ENCODE measurements at places on chromosomes 4 and X.

DNA sequence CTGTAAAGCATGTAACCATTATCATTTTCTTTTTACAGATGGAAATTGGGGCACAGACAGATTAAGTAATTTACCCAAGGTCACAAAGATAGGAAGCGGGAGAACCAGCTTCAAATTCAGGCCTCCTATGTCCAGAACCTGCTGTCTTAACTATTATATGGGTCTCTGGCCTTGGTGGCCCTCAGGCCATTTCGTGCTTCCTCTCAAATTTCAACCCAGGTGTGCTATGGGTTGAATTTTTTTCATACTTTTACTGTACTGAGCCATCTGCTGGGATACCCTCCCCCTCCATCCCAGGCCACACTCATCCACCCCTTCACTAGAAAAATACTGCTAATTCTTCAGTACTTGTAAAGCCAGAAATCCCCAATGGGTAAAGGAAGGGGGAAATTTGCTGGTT, 42.3 kb downstream of the KLF3 start:
- DNase-seq: no peak

DNA sequence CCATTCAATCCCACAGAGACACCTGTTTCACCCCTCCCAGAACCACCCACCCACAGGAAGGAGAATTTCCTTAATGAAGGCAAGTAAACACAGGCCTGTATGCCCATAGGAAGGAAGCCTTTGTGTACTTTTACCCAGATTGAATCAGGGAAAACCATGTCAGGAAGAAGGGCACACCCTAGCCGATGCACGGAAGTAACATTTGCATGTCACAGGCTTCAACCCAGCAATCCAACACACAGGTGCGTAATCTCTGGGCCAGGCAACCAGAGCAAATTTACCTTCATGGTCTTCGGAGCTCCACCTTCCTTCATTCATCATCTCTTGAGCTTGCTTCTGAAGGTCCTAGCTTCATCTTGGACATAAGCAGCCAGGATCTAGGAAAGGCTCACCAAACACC, 206.3 kb downstream of the SHROOM3 start:
- no peak for DNase-seq

- no peak for DNase-seq
These were observed 7.2 kb downstream of the GTPBP6 start for GRCh38 chrX:311156-312129.

DNA sequence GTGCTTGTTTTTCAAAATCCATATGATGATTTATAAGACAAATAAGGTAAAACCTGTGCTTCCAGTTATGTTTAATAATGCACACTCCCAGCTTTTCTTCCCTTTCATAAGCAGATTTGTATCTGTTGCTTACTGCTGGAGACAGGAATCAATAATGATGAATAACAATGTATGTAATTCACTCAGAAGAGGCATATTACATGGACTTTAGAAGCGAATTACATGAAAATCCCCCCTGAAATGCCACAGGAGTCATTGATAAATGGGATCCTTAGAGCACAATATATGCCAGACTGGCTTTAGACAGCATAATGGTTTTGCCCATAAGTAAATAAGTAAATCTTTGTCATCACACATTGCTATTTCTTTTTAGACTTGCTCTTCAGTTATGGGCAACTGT, 892.3 kb downstream of the CCSER1 start:
- DNase-seq: no peak

- no peak for DNase-seq
These were observed 8.7 kb downstream of the PDE6B start for GRCh38 chr4:633976-634598.

DNA sequence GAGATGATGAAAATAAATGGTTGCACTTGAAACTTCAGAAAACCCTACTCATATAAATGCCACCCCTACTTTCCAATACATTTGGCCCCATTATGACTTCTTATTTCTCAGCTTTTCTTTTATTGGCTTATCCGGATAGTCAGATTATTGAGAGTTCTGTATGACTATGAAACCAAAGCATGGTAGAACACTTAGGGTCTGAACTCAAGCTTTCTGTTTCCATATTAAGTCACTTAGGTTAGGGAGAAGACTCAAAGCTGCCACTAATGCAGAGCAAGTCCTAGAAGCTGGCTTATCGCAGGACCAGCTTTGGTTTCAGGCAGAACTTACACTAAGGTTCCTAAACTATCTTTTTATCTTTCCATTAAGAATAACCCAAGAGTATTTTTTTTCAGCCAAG, 229.9 kb upstream of the CPEB2 start:
- no peak for DNase-seq

- no peak for DNase-seq
These were observed 92.8 kb upstream of the BMP2K start for GRCh38 chr4:78683352-78683751.

DNA sequence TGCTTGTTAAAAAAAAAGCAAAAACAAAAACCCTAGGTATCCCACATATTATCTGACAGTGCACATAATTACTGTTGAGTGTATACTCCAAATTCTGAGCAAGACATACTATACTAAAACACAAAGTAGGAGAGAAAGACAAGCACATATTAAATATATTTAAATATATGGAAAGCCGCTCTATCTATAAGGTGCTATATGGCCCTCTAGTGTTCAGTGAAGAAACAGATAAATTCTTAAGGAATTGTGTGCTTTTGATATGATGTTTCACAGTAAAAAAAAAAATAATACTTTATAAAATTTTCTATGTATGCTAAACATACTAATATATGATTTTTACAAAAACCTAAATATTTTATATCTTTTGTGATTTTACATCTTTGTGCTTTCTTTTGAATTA, 137.8 kb downstream of the FBXW7 start:
- DNase-seq: no peak

GRCh38 chrX:119359618-119360382, 39.3 kb upstream of the SLC25A43 start:
- DNase-seq: no peak

DNA sequence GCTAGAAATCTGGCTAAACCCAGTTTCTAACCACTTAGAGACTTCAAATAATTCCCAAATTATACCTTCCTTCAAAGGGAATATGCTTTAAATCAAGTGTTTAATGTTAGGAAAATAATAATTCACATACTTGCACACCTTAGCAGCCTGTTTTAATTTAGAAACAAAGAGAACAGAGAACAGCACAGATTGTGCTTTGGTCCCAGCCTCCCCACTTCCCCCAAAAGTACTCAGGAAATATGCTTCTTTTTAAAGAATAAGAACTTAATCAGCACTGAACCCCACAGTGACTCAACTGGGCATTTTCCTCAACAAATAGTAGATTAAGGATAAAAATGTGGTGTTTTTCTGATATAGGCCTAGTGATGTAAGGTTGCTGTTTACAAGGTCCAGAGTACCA, 295.8 kb downstream of the GBA3 start:
- DNase-seq: no peak

DNA sequence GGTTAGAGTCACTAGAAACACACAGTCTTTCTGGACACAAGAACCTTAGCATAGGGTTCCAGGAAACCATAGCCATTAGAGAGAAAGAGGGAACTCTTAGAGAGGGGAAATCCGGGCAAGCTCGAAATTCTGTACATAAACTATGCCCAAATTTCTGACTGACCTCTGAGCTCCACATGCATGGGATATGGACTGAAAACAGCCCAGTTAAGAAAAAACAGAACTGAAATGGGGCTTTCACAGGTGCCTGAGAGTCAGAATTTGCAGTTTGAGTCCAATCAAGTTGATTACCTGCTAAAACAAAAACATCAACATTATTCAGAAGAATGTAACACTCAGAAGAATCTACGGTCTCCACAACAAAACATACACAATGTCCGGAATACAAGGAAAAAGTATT, 13.1 kb downstream of the DCHS2 start:
- no peak for DNase-seq

DNA sequence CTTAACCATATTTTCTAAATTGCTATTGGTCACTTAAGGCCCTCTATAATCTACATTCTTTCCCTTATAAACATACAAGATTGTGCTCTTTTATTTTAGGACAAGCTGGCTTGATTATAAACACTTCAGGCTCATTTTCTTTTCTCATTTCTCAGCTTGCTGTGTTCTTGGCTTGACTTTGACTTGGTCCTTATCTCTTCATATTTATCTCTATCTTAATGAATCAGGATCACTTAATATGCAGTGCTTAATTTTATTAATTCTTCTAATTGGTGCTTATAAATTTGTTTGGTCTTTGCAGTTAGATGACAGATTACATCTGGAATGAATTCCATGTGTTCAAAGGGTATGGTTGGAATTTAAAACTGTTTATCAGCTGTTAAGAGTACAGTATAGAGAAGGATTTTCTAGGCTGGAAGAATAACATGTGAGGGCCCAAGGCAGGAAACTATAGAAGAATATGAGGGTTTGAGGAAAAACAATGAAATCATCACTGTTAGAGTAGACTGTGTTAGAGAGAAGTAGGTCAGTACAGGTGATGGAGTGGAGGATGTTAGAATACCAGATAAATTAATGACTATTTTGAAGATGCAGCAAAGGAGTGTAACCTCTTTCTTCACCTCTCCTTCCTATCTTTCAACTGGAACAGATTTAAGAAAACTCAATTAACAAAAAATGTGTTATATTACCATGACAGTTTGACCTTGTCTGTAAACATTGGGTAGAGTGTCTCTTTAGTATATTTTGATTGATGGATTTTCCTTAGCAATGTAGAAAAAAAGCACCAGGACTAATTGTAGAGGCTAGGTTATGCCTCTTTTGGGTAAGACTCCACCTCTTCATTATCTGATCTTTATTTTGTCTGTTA, 169.6 kb downstream of the RAPGEF2 start:
- DNase-seq: no peak

- DNase-seq: no peak
These were observed 15.0 kb upstream of the STS start for GRCh38 chrX:7132335-7133049.

DNA sequence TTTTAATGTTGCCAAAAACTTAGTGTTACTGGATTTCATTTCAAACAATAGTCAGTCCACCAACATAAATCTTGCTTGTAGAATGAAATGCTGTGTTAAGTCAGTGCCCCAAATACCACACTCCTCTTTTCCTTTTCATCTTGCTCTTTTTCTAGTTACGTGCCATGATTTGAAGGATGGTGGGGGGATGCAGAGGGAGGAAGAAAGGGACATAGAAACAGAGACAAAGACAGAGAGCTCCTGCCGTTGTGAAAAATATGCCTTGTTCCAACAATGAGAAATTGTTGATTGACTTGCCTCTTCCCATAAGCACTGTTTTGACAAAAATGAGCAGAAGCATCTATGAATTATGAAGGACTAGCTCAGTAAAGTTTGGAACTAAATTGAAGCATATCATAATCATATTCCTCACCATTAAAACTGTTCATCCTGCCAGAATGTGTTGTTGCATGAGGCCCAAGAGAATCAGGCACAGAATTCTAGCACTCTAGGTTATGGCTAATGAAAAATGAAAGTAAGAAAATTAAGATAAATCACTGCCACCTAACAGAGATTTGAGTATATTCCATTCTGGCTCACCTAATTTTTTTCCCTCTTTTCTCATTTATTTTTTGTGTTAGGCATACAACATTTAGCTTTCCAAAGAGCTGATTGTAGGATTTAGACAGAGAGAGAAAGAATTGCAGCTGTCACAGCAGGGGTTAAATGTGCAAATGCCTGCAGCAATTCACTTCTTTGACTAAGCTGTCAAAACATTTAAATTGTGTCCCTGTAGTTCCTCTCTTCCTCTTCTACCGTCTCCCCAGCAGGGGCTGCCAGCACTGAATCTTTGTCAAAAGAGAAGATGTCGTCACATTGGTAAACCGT, 111.6 kb upstream of the PTPN13 start:
- DNase-seq: no peak

GRCh38 chr4:164023214-164023613, 528.7 kb downstream of the TMA16 start:
- DNase-seq: no peak

GRCh38 chr4:76434901-76435527, at the start of gene SHROOM3:
SHROOM3 (plus strand) TSS chr4:76435229; CDS start chr4:76436053, 824 bp downstream.
- no peak for DNase-seq

- no peak for DNase-seq
These were observed 39.6 kb upstream of the MAGEA4 start for GRCh38 chrX:151873096-151873495.

GRCh38 chr4:102869569-102870197, 891 bp downstream of the CISD2 start:
- no peak for DNase-seq

- DNase-seq: no peak
These were observed 50.5 kb downstream of the TIGD2 start for GRCh38 chr4:89161841-89162240.

DNA sequence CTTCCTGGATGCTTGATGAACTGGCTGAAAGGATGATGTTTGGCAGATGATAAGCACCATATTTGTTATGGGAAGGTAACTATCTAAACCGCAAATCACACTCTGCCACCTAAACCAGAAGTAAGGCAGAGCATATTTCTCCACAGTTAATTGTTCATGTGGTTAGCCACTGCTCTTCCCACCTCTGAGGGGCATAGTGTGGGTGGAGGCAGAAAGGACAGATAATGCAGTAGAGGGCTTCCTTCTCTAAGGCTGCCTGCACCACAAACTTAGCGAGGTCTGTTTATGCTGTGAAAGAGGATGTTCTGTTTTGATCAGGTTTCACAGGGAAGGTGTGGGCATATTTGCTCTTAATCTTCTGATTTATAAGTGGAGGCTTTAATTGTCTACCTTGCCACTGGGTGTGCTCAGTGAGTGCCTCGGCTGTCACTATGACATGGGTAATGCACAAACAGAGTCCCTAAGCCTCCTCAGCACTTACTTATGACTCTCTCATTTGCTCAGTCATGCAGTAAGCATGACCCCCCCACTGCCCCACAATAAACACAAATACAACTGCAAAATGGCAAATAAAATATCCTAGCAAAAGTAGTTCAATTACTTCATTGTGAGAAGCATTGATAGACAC, 401.0 kb downstream of the TMA16 start:
- no peak for DNase-seq

GRCh38 chr4:20370274-20370673, 118.6 kb downstream of the SLIT2 start:
- DNase-seq: no peak

GRCh38 chr4:93730251-93730650, 98.3 kb upstream of the ATOH1 start:
- DNase-seq: no peak

DNA sequence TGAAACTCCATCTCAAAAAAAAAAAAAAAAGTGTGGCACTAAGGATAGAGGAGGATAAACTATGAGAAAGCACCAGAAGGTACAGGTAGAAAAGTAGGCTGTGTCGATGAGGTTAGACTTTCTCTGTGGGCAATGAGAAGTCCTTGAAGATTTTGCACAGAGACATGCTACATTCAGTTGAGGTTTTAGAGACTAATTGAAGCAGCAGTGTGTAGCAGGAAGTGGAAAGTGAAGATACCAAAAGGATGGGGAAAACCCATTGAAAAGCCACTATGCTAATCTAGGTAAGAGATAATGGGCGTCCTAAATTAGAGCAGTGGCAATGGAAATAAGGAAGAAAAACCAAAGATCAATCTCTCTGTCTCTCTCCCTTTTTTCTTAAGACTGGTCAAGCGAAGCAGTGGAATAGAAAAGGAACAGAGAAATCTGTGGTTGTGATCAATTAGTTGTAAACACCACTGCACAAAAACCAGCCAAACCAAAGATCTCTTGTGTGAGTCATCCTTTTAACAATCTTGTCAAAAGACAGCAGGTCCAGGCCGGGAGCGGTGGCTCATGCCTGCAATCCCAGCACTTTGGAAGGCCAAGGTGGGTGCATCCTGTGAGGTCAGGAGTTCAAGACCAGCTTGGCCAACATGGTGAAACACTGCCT, 3.5 kb downstream of the SPINK2 start:
- DNase-seq: no peak

Data from activated CD8-positive, alpha-beta memory T cell treated with anti-CD3 and anti-CD28 coated beads for 24 hours (primary cell).